RPMI7951 (cell line): ENCODE measurements at places on chromosomes 11 and 22. TPM values are rescaled to one million over a fixed set of nuclear protein-coding genes. Genes with fewer than 3 reads are reported as not detected.
A peak's percentile ranks its signal among the peaks of the same experiment; 100 is the strongest.

TCN1 gene
- 0.29 TPM in 1 of 2 replicates, not detected in the other for total RNA-seq

OR9Q2 gene
- not detected in 2 replicates for total RNA-seq

ADM2 gene
- 0.20 and 0.24 TPM in 2 replicates for total RNA-seq

CRYAB gene
- 0.29 TPM in 1 of 2 replicates, not detected in the other for total RNA-seq

MS4A1 gene
- total RNA-seq, result not detected in 2 replicates

MOGAT2 gene
- total RNA-seq, result not detected in 2 replicates

CDCA5 gene
- total RNA-seq, result 41.7 and 45.7 TPM in 2 replicates

OR5AS1 gene
- not detected in 2 replicates for total RNA-seq

MS4A3 gene
- not detected in 2 replicates for total RNA-seq

DNA sequence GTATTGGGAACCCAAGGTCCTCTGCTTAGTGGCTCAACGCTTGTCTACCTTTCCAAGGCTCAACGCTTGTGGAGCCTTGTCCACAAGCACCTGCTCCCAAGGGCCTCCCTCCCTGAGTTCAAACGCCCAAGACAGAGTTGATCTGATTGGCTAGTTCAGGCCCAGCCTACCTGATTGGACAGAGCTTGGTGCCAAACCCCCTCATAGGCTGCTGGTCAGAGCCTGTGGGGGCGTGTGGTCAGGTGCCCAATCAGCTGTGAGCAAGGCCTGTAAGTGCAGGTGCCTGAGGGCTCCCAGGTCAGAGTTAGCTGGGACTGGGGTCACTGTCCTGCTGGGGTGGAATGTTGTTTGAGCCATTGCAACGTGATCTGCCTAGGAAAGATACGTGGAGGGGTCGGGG lies 16.9 kb upstream of the TMPRSS6 start:
- DNase-seq, result no peak

DNA sequence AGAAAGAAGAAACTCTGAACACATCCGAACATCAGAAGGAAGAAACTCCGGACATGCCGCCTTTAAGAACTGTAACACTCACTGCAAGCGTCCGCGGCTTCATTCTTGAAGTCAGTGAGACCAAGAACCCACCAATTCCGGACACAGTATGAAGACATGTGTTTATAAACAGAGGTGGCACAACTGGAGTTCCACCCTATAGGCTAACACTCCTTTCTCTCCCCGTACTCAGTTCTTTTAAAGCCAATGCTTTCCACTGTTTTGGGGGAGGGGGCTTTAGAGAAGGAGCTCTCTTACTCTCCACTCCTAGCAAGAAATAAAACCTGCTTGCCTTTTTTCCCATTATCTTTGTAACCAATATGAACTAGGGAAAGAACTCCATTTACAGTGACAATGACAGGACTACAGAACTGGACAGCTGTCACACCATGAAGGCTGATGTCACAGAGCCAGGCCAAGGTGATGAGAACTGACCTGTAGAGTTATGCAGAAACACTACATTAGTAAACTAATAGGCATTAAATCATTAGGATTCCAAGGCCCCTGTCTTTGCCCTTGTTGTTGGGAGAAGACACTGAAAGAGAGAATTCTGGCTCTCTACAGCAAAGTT lies 733 bp downstream of the TRIM5 start:
- DNase-seq, result peak; percentile 1

- no peak for DNase-seq
These were observed 104.7 kb downstream of the TBC1D22A start for GRCh38 chr22:46867106-46867505.

- no peak for DNase-seq
These were observed 60.2 kb upstream of the TOP3B start for GRCh38 chr22:22042599-22043295.

DNA sequence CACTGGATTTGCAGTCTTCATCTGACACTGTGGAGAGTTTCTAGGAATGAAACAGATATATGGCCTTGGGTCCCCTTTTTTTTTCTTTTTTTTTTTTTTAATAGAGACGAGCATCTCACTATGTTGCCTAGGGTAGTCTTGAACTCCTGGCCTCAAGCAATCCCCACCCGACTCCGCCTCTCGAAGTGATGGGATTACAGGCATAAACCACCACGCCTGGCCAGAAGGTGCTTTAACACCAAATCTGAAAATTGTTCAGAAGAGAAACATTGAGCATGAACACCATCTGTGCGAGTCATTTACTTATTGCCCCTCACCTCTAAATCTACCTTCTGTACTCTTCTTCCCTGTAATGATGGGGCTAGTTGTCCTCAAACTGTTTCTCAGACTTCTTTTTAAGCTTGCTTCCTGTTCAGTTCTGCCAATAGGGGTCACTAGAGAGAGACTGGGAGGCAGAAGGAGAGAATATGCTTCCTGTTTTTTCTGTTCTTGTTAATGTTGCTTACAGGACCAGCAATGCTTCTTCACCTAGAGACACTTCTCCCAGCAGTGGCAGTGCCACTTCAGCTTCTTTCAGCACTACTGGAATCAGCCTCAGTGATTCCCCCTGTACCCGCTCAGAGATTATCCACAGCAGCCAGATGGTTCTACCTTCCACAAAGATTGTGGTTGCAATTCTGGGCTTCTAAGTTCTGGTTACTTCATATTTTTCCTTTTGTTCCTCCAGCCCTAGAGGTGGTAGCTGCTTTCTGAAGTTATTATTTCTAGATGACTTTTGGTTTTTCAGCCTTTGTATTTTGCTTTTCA lies 20.8 kb upstream of the ZBED5 start:
- peak; percentile 70 for DNase-seq

- DNase-seq, result peak; percentile 6
These were observed 18.1 kb upstream of the EFCAB6 start for GRCh38 chr22:43829904-43830851.

DNA sequence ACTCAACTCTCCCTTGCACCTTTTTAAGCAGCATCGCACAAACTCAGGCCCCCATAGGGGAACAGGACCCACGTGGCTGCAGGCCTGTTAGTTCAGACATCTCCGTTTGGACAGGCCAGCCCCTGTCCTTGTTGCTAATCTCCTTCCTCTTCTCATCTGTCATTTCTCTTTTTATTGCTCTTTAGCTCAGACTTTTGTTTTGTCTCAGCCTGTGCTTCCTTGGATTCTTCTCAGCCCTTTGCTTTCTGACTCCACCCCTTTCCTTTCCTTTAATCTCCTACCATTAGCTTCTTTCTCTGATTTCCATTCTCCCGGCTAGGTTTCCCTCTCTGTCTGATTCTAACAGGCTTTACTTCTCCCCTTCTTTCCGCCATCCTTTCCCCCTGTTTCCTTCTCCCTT lies 68.7 kb downstream of the SCN3B start:
- no peak for DNase-seq

DNA sequence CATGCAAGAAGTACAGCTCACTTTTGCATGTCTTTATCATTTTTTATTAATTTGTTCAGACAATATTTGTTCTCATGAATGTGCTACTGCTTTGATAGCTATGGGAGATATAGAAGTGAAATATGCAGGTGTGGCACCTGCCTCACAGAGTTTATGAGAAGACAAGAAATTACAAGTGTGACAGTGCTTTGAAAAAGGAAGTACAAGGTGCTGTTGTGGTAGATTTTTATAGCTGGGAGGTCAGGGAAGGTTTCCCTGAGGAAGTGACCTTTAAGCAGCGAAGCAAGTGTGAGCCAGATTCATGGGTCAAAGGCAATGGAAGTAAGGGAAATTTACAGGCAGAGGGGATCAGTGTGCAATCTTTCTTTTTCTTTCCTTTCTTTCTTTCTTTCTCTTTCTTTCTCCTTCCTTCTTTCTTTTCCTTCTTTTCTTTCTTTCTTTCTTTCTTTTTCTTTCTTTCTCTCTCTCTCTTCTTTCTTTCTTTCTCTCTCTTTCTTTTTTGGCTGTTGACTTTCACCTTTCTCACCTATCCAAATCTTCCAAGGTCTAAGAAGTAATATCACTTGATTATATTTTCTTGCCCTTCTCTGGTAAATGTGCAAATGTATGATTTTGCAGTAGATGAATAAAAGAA lies 6.4 kb upstream of the BMAL1 start:
- DNase-seq, result no peak

- no peak for DNase-seq
These were observed 48.5 kb upstream of the MN1 start for GRCh38 chr22:27850000-27850521.

DNA sequence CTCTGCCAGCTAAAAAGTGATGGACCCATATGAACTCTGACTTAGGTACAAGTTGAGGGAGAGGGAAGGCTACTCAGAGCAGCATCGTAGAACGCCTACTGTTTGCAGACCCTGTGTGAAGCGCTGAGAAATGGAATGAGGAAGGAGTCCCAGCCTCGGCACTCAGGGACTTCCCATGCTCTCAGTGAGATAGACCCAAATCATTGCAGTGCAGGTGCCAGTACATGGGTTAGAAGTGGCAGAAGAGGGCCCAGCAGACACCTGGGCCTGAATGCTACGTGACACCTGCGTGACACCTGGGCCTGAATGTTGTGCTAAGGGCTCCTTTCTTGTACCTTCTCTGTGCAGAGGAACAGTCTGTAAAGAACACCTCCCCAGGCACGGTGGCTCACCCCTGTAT lies 2.6 kb upstream of the PDGFB start:
- no peak for DNase-seq

GRCh38 chr11:95459291-95460042 lies 228.5 kb upstream of the SESN3 start:
- no peak for DNase-seq

DNA sequence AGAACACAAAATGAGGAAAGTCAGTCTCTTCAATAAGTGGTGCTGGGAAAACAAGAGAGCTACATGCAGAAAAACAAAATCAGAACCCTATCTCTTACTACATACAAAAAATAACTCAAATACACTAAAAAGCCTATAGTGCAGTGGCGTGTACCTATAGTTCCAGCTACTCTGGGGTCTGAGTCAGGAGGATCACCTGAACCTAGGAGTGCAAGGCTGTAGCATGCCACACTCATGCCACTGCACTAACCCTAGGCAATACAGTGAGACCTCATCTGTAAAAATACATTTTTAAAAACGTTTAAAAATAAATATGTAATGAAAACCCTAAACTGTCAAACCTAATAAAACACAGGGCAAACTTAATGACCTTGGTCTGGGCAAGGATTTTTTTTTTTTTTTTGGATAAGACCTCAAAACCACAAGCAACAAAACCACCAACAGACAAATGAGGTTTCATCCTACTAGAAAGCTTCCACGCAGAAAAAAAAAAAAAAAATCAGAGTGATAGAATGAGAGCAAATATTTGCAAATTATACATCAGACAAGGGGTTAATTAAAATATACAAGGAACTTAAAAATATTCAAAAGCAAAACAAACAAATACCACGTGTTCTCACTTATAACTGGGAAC lies 35.2 kb downstream of the XKR3 start:
- no peak for DNase-seq

DNA sequence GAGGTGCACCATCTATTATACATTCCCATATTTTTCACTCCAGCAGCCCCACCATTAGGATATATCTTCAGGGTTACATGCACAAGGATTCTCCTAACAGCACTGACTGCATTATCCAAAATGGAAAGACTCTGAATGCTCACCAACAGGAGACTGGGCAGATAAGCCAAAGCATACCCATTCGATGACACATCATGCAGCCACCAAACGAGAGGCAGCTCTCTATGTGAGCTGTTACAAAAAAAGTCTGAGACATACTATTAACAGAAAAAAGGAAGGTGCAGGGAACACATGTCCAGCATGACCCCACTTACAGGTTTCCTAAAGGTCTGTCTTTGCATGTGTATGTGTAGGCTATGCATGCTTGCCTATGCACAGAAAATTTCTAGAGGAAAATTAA lies 12.4 kb upstream of the SERPIND1 start:
- no peak for DNase-seq

GRCh38 chr11:123494195-123495050 lies 64.4 kb downstream of the GRAMD1B start:
- DNase-seq, result no peak

- no peak for DNase-seq
These were observed 36.8 kb downstream of the PLEKHA7 start for GRCh38 chr11:16977136-16977993.

GRCh38 chr11:114607753-114608459 lies 12.3 kb upstream of the NXPE4 start:
- no peak for DNase-seq

- peak; percentile 26 for DNase-seq
These were observed at the start of gene ZDHHC8 for GRCh38 chr22:20131597-20131858. TSS of gene ZDHHC8 (plus strand) at chr22:20131804. CDS start at chr22:20131948, 144 bp downstream.

- DNase-seq, result peak; percentile 63
These were observed 35.1 kb downstream of the FBLN1 start for GRCh38 chr22:45537734-45538181.

DNA sequence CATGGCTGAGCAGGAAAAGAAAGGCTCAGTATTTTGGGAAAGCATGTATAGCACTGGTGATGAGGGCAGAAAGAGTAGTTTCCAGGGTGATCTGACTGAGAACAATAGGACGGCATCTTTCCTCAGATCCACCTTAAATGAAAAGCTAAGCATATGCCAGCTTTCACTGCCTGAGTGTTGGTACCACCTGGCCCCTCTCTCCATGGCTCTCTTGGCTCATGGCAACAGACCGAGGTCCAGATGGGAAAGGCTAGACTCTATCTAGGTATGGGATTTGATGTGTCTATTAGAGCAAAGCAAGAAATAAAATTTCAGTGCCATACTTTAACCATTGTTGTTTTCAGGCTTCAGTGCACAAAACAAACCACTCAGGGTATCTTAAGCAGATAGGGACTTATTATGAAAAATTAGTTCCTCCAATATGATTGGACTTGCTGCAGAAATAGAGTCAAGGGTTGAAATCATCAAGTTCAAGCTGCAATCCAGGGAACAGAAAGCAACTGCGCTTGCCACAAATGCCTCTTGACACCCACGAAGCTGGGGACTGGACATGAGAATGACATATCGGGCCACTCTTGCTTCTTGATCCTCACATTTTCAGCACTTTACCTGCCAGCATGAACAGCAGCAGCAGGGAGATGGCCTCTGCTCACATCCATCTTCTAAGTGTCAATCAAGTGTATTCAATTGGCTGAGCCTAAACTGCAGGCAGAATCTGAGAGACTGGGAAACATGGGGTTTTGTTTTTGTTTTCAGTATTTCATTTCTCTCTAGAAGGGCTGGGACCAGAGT lies 64.0 kb upstream of the SNX19 start:
- DNase-seq, result no peak
